ENCODE measurements at places on chromosomes 5 and 9. TPM values are rescaled to one million over a fixed set of nuclear protein-coding genes. Genes with fewer than 3 reads are reported as not detected.

TSLP gene
- not detected for total RNA-seq

ZNF367 gene
- total RNA-seq, result 39.5 TPM

DNA sequence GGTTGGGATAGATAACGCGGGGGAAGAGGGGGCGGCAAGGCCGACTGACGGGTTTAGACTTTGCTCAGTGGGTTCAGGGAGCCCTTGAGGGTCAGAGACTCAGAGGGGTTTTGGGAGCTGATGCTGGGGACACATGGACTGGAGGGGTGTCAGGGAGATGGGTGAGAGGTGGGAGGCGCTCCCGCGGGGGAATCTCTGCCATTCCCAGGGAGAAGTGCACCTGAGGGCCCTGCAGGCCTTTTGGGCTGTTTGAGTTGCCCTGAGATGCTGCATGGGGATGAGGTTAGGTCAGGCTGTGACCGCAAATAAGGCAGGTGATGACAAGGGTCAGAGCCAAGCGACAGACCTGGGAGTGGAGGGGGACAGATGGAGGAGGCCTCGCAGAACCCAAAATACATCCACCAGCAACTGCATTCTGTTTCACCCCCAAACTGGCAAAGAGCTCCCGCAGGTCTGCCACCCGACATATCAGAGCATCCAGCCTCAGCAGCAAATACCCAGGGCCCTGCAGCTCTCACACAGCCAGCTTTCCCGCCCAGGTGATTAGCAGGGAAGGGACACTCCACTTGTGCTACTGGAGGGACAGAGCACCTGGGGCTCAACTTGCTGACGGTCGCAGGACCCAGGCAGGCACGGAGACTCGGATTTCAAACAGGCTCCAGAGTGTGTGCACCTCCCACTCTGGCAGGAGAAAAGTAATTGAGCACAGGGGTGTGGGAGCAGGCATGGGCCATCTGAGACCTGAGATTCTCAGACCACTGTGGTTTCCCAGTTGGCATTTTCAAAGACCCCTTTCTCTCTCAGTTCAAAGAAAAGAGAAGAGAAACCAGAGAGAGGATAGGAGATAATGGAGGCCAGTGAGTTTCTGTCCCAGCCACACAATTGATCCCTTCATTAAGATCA is 26.4 kb downstream of the TMOD1 start:
- no peaks in the 10 kb centered on the region for H3K36me3 ChIP-seq
- H3K4me3 ChIP-seq, result no peak overlapping the region
- no peak overlapping the region for H3K27ac ChIP-seq
- peaks cover 2% of the 10 kb centered on the region for H3K4me1 ChIP-seq
- no peak for DNase-seq
- H3K27me3 ChIP-seq, result peaks cover 2% of the 10 kb centered on the region

- H3K4me3 ChIP-seq, result no peak overlapping the region
- no peak overlapping the region for H3K27ac ChIP-seq
- peaks cover 3% of the 10 kb centered on the region for H3K27me3 ChIP-seq
- H3K4me1 ChIP-seq, result no peaks in the 10 kb centered on the region
- no peak for DNase-seq
- H3K36me3 ChIP-seq, result peaks cover 4% of the 10 kb centered on the region
Measured at GRCh38 chr5:151465476-151465875, 18.1 kb downstream of the SLC36A1 start.

DNA sequence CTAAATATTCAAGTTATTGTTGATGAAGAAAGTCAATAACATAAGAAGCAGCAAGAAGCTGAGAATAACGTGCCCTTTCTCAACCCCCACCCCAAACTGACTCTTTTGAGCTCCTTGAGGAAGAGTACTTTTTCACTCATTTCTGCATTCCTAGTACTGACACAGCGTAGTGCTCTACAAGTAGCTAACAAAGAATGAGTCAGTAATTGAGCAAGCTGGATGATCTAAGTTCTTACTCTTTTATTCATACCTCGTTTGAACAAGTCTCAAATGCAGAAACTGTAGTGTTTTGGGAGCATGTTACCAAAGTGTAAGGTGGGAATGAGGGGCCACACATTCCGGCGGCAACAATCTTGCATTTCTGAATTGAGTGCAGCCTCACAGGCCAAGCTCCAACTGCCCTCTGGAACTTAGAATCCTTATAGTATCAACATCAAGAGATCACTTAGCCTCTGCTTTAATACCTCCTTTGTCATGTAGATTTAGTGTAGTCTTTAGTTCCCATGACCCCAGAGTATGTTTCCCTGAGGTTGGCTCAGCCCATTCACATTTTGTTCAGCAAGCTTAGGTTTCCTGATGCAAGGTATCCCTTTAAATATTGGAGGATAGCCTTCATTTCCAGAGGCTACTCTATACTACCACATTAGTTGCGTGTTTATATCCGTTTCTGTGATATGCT is 152.0 kb downstream of the PRR16 start:
- no peaks in the 10 kb centered on the region for H3K4me1 ChIP-seq
- no peak for DNase-seq
- H3K27ac ChIP-seq, result no peak overlapping the region
- no peak overlapping the region for H3K4me3 ChIP-seq
- no peaks in the 10 kb centered on the region for H3K36me3 ChIP-seq

All from glutamatergic neuron (in vitro differentiated cells).